ENCODE measurements at places on chromosomes 16 and 17.

DNA sequence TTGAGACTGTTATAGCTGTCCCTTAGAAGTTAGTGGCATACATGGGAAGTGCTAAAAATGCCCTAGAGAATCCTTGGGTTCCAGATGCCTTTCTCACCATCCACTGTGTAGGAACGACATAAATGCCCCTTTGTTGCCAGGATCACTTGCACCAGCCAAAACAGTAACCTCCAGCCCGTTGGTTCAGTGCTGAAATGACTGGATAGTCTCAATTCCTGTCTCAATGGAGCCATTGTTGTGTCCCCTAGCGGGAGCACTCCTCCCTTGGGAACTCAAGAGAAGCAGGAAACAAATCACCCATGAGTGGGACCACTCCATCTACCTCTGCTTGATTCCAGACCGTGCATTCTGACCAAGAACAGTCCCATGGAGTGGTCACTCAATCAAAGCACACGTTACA is 23.1 kb downstream of the MPHOSPH6 start:
- DNase-seq: no peak

DNA sequence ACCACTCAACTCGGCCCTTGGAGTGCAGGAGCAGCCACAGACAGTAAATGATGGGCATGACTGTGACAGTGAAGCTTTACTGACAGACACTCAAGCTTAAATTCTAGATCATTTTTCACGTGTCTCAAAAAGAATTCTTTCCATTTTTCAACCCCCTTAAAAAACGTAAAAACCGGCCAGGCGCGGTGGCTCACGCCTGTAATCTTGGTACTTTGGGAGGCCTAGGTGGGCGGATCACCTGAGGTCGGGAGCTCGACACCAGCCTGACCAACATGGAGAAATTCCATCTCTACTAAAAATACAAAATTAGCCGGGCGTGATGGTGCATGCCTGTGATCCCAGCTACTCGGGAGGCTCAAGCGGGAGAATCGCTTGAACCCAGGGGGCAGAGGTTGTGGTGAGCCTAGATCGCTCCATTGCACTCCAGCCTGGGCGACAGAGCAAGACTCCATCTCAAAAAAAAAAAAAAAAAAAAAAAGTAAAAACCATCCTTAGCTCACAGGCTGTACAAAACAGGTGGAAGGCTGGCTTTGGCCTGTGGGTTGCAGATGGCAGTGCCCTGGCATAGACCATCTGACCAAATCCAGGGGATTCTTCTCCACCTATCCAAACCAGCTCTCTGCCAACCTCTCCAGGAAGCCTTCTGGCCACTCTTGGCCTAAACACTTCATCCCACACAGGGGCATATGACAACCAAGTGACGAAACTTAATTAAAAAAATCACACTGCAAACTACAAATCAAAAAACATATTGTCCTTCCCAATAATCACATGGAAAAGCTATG is 18.3 kb downstream of the TBC1D16 start:
- no peak for DNase-seq

- DNase-seq: peak; percentile 36
Observed at GRCh38 chr16:46929378-46930332, 43.8 kb downstream of the DNAJA2 start.

DNA sequence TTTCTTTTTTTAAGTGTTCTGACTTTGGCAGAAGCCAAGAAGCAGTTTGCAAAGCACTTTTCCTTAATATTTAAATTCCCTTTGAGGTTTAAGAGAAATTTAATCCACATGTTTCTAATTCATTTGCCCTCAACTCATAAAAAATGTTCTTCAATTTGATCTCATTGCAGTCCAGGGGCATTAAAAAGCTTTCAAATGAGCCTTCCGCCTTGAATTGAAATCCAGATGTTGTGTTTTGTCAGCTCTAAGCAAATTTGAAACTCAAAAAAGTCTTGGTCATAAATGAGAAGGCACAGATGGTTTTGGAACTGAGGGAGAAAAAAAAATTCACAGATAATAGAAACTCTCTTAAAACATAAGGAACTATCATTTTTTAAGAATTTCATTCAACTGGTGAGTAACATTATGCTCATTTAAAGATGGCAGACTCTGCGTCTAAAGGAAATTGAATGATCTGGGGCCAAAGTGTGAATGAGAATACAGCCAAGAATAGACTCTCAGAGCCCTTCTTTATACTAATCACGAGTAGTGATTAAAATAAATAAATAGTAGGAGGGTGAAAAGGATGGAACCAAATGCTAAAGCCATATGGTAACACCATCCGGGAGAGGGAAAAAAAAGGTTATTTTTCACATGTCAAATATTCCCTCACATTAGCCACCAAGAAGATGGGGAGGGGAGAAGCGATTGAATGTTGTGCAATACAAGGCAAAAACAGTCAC is 1304.7 kb downstream of the CDH8 start:
- peak; percentile 49 for DNase-seq

- DNase-seq: no peak
Observed at GRCh38 chr16:5951486-5951885, 853.9 kb upstream of the EEF2KMT start.

DNA sequence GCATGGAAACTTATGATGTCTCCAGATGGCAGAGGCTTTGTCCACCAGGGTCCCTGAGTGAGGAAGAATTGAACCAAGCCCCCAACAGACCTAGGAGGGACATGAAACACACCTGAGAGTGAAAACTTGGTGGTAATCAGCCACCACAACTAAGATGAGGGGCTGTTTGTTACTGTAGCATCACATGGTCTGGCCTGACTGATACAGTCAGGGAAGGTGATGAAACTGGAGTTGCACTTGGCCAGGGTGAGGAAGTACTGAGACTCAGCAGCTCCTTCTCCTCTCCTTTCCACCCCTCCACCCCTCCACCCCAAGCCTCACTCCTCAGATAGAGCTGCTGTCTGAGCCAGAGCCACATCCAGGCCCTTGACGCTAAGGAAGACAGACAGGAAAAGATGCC is 37.2 kb downstream of the C16orf82 start:
- no peak for DNase-seq

DNA sequence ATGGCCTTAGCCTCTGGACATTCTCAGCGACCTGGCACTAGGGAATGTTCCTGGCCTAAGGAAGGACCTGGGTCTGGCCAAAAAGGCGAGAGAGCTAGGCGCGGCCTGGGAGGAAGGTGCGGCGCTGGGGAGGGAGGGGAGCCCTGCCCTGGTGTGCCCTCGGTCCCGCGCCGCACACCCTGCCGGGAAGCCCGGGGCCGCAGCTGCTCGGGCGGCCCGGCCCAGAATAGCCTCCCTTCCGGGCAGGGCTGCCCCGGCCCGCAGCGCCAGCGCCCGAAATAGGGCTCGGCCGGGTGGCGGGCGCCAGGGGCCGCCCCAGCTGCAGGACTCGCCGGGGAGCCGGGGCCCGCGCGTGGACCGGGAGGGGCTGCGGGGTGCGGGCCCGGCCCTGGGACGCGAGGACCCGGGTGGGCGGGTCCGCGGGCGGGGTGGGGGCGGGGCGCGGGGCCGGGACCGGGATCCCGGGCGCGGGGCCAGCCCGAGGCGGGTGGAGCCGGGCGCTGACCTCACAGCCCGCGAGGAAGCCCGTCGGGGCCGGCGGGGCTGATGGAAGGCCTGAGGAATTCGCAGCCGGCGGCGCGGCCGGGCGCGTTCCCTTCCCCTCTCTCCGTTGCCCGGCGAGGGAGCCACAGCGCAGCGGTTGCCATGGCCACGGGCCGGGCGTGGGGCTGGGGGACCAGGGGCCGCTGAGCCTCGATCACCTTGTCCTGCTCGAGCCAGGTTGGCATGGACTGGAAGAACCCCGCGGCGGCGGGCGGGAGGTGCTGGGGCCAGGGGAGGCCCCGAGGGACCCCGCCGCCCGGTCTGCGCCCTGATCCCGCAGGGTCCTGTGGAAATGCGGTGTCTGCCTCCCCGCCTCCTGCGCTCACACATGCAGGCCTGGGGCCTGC is 18.1 kb downstream of the SOCS3 start:
- DNase-seq: peak; percentile 83

- no peak for DNase-seq
Observed at GRCh38 chr17:67922503-67922902, 73.8 kb downstream of the C17orf58 start.

DNA sequence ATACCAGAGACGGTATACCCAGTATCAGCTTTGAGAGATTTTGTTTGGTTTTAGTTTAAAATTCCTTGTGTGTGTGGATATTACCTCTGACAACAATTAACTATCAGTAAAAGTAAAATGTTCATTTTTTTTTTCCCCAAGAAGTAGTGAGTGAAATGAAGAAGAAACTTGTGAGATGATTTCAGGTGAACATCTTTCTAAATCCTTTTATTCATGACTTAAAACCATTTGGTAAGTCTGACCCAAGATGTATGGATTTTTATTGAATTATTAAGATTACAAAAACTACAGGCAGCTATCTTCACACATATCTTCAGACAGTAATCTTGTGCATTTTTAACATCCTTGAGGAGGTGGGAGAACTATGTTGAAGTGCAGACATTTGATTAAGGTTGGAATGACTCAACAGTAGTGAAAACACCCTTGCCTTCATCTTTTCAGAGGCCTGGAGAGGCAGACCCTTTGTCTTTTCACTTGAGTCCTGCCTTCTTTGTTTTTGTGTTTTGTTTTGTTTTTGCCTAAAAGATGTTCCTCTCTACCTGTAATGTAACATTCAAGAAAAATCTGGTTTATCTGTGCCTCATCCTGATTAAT is 240.3 kb upstream of the TBX2 start:
- peak; percentile 40 for DNase-seq

- DNase-seq: no peak
Observed at GRCh38 chr17:30248786-30249185, 13.3 kb upstream of the SLC6A4 start.

GRCh38 chr16:24685539-24686432 is 43.7 kb upstream of the TNRC6A start:
- DNase-seq: peak; percentile 76

DNA sequence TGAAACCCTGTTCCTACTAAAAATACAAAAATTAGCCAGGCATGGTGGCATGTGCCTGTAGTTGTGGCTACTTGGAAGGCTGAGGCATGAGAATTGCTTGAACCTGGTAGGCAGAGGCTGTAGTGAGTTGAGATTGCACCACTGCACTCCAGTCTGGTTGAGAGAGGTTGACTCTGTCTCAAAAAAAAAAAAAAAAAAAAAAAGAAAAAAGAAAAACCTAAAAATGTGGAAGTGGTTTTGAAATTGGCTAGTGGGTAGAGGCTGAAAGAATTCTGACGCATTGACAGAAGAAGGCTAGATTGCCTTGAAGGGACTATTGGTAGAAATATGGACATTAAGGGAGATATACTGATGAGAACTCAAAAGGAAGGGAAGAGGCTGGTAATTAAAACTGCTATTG is 33.6 kb upstream of the CPPED1 start:
- DNase-seq: no peak

- DNase-seq: peak; percentile 48
Observed at GRCh38 chr17:60577147-60577915, 22.7 kb upstream of the PPM1D start.

DNA sequence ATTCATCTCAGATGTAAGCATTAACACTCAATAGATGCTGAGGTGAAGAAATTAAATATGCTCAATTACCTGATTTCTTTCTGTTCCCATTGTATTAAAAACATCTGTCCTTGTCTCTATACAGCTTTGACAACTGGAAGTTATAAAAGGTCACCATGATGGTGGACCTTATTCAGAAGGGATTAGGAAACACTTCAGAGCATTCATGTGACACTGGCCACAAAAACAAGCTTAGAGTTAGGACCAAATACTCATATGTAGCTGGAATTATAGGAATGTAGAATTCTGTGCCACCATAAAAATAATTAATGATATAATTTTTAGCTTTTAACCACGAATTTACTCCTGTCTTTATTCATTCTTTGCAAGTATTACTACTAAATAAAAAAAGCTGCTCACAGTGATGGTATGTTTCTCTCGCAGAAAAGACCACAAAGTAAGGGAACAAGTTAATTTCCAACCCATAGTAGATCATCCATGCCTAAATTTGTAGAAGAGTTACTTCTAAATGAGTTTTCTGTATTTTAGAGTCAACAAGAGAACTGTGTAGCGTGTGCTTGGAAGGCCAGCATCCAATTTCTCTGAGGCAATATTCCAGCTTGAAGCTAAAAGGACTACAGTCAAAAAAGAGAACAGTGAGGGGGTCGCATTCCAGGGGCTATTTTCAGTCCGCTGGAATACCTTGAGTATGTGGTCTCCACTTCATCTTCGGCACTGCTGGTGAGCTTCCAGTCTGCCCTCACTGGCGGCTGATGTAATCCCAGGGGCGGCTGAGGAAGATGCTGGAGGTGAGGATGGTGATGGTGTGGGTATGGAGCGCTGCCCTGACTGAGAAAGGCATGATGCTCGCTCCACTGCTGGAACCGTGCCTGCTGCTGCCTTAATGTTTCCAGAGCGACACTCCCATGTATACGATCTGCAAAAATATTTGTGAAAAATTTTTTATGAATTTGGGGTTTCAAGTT is 63.7 kb downstream of the CACNG1 start:
- peak; percentile 18 for DNase-seq

GRCh38 chr17:82856361-82856760 is 16.5 kb upstream of the ZNF750 start:
- no peak for DNase-seq

DNA sequence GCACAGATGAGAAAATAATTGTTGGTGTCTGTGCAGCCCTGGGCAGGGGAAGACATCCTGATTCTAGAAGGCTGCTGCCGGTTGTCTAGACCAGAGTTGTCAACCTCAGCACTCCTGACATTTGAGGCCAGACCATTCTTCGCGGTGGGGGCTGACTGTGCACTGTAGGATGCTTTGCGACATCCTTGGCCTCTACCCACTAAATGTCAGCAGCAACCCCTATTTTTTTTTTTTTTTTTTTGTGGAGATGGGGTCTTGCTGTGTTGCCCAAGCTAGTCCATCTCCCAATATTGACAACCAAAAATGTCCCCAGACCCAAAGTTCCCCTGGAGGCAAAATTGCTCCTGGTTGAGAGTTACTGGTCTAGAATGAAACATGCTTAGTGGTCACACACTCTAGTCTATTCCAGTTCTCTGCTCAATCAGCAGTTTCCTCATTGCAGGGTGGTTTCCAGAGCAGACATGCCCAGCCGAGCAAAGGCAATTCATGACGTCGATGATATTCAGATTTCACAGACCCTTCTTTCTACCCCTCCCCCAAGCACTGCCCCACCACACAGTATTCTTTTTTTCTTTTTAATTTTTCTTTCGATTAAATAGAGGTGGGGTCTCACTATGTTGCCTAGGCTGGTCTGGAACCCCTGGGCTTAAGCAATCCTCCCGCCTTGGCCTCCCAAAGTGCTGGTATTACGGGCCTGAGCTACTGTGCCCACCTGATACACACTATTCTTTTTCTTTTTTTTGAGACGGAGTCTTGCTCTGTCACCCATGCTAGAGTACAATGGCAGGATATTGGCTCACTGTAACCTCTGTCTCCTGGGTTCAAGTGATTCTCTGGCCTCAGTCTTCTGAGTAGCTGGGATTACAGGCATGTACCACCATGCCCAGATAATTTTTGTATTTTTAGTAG is 9.0 kb downstream of the C17orf99 start:
- DNase-seq: no peak

- no peak for DNase-seq
Observed at GRCh38 chr16:13039526-13039925, 138.1 kb downstream of the SHISA9 start.

DNA sequence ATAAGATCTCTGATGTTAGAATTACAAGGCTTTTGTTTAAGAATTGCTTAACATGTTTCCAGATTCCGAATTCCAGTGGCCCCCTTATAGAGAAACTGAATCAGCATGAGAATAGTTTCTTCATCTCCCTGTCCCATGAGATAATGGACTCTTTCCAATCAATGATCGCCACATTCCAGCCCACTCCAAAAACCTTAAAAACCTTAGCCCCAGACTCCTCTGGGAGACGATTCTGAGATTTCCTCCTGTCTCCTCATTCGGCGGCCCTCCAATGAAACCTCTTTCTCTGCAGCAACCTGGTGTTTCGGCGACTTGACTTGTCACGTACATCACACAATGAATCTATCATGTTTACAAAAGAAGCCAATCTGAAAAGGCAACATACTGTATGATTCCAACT is 197.1 kb upstream of the PSMD7 start:
- DNase-seq: no peak
